ENCODE measurements at places on chromosomes 6 and 20.

DNA sequence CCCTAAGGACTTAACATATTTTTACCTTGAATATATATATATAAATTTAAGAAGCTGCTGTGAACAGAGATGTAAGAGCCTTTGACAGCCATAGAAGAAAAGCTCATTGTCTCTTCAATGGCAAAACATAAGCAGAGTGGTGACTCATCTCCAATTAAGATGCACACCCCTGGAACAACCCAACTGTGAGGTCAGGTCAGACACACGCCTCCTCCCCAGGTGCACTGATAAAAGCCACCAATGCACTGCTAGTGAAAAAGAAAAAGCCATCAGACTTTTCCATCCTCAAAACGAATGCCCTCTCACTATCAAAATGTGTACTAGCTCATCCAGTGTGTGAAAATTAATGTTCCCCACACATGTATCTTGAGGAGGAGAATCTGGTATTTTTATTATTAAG lies 100.1 kb downstream of the SMLR1 start:
- peak; percentile 61 for DNase-seq

- DNase-seq: no peak
Measured at GRCh38 chr6:144053601-144054000, 41.8 kb downstream of the SF3B5 start.

DNA sequence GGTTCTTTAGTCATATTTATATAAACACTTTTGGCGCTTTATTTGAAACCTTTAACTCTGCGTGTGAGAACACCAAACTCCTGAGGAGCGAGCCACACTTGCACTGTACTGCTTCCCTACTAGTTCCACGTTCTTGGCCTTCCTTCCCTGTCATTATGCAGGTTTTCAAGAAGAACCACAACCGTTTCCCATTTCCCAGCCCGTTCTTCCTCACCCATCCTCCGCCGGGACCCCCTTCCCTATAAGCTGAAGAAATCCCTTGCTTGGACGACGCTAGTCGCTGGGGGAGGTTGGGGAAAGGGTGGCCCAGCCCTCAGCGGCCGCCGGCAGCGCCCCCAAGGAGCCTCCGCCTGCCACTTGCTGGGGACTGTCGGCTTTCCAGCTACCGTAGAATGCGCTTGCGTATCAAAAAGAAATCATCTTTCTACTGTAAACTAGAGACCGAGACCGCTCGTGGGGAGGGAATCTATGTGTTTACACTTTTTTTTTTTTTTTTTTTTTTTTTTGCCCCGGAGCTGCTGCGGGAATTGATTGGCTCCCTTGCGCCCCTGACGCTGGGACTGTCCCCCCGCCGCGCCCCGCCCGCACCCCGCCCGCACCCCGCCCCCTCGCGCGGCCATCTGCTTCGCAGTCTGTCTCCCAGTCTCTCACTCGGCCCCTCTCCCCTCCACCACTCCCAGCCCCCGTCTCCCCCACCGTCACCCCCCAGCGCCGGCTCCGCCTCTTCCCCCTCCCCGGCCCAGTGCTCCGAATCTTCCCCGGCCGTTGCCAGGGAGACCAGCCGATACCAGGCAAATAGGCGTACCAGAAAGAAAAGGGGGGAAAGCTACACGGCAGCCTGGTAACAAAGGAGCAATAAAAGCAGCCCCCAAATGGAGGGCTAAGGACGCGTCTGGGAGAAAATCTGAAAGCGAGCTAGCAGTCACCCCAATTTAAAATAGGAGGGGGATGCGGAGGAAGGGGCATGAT lies 2.3 kb upstream of the MARCKS start:
- DNase-seq: peak; percentile 53

GRCh38 chr20:50794846-50795634 lies at the start of gene BCAS4:
Gene BCAS4, plus strand, starts transcription at chr20:50795061. Its CDS starts 23 bp downstream, at chr20:50795084.
- peak; percentile 96 for DNase-seq

DNA sequence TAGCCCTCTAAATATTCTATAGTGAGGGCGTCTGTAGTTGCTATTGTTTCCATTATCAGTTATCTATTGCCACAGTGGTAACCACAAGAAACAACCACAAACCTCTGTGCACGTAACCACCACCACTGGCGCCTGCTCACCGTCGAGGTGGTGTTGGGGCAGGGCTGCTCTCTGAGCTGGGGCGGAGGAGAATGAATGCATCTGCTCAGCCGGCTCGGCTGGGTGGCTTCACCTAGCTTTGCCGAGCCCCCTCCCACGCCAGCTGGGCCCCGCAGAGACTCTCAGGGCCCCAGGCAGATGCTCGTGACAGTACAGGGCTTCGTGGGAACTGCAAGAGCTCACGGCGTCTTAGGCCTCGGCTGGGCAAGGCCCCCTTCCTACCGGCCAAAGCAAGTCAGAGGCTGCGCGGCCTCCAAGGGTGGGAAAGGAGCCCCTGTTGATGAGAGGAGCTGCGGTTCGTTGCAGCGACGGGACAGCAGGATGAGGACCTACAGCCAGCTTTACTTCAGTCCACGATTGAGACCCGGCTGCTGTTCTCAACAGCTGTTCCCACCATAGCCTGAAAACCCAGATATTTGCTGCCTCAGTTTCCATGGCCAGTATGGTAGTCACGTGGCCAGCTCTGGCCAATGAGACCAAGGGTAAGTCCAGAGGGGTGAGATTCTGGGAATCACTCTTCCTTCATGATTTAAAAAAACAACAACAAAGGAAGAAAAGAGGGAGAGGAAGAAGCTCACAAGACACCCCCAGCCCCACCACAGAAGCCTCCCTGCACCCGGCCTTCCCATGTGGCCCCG lies 120.2 kb upstream of the AFDN start:
- DNase-seq: no peak

DNA sequence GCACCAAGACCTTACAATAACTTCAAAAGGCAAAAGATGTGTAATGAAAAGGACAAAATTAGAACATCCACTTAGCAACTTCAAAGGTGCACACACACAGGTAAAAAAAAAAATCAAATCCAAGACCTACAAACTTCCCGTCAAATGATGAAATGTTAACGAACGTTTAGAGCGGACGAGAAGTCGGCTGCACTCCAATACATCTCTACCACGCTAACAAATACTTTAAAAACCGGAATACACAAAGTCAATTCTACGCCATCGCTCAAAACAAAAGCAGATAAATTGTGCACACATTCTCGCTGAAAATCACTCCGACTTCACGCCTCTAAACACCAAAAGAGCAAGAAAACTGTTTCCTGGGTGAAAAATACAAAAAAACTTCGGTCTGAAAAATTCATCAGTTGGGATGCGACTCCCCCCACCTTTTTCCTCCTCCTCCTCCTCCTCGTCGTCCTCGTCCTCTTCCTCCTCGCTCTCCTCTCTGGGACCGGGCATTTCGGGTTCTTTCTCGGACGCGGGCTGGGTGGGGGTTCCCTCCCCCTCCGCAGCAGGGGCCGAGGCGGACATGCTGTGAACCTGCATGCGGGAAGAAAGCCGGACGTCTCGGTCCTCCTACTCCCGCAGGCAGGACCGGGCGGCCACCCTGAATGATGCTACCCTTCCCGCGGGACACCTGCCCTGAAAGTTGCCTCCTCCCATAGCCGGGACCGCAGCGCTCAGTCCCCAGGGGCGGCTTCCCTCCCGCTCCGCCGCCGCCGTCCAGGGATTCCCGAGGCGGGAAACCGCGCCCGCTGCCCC lies 712 bp downstream of the DEK start:
- DNase-seq: no peak

DNA sequence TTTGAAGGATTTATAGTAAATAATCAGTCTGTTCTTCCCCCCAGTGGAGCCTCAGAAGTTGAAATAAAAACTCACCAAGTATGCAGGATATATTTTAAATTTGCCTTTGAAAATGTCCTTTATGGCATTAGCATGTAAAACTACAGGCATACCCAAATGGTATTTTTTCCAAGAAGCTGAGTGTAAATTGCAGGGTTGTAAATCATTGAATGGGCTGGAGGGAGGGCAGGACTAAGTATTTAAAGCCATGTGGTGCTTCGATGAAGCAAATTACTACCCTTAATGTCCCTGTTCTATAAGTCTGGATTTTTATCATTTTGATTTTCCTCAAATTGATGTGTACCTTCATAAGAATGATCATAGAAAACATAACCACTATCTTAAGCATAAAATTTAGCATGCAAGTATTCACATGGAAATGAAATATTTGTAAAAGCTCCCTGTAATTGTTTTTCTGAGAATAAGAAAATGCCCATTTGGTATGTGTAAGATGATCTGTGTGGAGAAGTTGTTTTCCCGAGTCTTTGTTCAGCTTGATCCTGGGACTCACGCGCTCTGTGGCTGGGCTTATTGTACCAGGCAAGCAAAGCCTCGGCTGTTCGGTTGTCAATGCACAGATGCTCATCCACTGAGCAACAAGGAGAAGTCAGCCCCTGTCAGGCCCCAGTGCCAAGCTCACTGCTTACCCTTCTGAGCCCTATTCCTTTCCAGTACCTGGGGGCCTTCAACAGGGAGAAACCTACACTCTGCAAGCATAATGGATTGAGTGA lies 66.7 kb downstream of the CD164 start:
- DNase-seq: no peak

DNA sequence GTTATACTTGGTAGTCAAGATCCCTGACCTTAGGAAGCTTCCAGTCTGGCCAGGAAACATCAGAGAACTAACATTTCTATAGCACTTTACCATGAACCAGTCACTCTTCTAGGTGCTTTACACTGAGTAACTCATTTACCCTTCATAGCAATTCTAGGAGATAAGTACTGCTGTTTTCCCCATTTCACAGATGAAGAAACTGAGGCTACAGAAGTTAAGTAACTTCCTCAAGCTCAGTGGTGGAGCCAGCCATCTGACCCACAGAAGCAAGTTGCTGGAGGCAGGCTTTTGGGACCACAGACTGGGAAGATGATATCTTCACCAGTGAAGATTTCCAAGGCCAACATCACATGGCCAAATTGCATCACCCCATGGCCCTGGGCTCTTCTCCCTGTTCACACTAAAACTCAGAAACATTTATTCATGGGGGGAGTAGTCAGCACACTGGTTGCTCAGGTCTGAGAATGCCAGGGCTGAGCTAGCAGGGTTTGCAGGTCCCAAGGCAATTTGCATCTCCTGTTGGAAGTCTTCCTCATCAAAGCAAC lies 70.3 kb downstream of the UNC5CL start:
- DNase-seq: no peak

DNA sequence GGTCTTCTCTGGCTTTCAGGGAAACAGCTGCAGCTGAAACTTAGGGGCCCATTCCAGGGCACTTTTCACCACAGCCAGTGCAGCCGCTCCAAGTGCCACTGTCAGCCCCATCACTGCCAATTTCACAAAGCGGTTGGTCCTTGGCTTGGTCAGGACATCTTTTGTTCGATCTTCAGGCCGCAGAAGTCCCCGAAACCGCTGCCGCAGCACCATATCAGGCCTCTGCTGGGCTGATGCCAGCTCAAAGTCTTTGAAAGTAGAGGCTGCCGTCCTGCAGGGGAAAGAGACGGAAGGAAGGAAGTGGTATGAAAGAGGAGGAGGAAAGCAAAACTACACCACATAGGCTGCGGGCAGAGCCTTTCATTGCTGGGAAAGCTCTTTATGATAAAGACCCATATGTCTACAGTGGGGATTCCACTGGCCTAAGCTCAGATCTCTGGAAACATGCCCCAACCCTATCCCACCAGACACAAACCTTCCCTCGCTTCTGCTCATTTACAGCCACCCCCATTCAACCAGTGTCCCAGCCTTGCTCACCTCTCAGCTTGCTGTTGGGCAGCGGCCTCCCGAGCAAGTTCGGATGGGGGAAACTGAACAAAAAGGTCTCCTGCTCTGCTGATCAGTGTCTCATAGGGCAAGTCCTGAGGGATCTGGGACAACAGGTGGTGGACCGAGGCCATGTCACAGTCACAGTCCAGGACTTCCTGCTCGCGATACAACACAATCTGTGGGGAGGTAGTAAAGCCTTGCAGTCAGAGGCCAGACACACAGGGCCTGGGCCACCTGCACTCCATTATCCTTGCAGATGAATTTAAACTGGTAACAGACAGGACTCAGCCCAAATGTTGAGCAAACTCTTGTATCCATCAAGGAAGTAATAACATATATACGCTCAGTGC lies 23.5 kb downstream of the TBC1D20 start:
- DNase-seq: no peak

DNA sequence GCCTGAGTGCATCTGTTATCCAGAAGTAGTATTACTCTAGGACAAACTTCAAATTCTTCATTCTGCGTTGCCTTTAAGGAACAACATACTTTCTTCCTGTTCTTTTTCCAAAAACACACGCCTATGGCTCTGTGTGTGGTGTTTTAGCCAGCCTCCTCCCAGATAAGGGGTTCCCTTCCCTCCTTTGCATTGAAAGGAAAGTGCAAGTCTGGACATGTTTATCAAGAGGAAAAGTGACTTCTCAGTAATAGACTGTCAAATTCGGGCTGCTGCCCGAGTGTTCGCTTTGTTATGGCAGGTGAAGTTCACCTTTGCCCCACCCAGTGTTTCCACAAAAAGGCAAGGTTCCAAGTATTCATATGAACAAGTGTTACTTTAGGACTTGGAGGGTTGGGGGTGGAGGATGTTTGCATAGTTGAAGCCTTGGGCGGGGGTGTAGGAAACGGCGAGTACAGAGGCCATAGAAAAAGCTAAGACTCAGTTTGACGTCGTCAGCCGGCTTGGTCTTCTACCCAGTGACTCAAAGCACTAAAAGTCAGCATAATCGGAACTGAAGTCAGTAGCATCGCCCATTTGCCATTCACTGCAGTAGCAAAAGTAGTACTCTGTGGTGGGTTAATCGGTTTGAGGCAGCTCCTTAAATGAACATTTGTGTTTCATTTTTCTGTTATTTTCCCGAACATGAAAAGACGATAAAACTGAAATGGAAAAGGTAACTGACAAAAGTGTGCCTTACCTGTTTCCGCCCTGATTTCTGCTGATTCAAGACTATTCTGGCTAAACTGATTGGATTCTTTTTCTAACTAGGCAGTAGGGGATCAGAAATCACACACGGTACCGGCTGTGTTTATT lies 12.5 kb downstream of the PRDM1 start:
- peak; percentile 75 for DNase-seq

DNA sequence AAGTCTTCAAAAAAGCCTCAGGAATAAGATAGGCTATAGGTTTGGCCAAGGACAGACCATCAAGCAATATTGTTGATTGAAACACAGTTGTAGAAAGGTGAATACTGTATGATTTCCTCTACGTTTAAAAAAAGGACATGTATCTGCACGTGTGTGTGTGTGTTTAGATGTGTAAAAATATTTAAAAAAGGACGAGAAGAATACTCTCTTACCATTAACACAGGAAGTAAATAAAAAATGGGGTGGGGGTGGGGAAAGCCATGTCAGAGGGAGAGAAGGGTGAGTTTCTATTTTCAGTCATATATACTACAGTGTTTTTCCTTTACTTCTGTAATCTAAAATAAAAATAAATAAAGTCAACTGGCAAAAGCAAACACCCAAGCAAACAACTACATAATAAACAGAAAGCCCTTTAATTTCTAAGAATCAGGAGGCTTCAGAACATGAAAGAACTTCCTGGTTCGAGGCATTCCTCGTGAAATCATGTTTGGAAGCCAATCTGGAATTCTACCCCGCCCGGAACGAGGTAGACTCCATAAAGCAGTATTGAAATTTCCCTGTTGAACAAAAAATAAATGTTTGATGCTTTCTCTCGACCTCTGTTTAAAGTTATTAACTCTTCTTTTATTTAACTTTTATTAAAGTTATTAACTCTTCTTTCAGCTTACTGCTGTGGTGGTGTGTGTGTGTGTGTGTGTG lies 158.1 kb upstream of the ZNF217 start:
- no peak for DNase-seq

GRCh38 chr6:38612143-38612965 lies 27.4 kb downstream of the BTBD9 start:
- DNase-seq: no peak

- no peak for DNase-seq
Measured at GRCh38 chr20:1741309-1742048, 83.9 kb upstream of the SIRPG start.

- DNase-seq: no peak
Measured at GRCh38 chr6:143419526-143419925, 31.0 kb downstream of the ADAT2 start.

GRCh38 chr20:52129611-52130010 lies 62.0 kb downstream of the ZFP64 start:
- DNase-seq: no peak

All from RWPE1 (cell line).